ENCODE measurements at places on chromosomes 3 and 15. TPM values are rescaled to one million over a fixed set of nuclear protein-coding genes. Genes with fewer than 3 reads are reported as not detected.

Gene ANKUB1
- not detected for polyA plus RNA-seq

Gene RAD54L2
- 5.9 TPM for polyA plus RNA-seq

- no peak for DNase-seq
These were observed 14.5 kb downstream of the BCL2A1 start for GRCh38 chr15:79956354-79956939.

DNA sequence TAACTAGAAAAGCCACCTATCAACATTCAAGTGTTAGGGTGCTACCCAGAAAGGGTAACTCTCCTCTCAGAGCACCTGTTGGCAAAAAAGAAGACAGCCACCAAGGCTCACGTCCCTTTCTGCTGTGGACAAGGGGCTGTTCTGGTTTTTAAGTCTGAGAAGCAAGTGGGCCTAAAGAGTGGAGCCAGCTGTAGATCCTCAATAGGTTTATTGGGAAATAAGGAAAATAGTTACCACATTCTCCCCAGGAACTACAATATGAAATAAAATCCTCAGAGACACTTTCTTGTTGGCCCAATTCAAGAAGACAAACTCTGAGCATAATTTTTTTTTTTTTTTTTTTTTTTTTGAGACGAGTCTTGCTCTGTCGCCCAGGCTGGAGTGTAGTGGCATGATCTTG is 35.8 kb downstream of the LRIG1 start:
- no peak for DNase-seq

DNA sequence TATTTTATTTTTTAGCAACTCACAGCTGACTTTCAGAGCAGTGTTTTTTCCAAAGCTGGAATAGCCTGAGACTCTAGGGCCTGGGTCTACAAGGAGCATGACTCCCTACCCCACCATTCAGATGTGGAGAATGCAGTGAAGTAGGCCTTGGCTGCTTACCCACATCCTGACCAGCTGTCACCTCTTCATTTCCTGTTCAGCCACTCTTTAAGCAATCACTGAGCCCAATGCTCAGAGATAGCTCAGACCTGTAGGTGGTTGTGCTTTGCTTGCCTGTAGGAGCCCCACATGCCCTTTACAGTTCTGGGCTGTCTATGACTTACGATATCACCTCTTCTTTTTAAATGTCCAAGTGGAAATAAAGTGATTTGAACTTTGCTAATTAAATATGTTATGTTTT is 148.1 kb downstream of the NEK11 start:
- no peak for DNase-seq

GRCh38 chr15:77002954-77003912 is 8.3 kb downstream of the PSTPIP1 start:
- DNase-seq, result no peak

DNA sequence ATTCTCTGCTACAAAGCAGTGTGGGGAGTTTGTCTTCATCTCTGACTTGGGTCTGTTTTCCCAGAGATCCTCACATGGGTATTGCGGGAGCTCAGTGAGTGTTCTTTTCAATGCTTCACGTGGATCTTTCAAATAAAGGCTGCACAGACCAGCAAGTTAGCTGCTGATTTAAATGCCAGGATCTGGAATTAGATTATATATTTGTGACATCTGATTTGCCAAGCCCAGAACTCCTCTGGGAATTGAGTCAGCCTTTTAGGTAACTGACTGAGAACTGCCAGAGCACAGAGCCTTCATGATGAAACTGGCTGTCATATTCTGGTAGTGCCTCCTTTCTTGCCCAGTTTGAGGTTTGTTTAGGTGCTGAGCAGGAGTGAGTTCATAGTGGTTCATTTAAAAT is 14.7 kb downstream of the EDEM1 start:
- DNase-seq, result no peak

GRCh38 chr15:71335591-71335990 is 220.3 kb downstream of the THSD4 start:
- DNase-seq, result no peak

DNA sequence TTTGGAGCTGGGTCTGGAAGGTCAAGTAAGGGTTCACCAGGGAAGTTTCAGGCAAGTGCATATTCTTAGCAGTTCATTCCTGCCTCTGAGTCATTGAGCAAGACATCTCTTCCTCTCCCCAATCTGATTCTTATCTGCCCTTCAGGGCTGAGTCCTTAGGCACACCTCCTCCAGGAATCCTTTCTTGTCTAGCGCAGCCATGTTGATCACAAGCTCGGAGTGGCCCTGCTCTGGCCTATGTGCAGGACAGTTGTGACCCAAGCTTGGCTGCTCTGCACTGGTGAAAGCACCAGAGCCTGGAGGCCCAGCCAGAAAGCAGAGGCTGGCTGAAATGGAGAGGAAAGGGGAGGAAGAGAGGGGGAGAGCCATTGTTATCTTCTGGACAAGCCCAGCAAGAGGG is 30.9 kb upstream of the MRPS22 start:
- no peak for DNase-seq

DNA sequence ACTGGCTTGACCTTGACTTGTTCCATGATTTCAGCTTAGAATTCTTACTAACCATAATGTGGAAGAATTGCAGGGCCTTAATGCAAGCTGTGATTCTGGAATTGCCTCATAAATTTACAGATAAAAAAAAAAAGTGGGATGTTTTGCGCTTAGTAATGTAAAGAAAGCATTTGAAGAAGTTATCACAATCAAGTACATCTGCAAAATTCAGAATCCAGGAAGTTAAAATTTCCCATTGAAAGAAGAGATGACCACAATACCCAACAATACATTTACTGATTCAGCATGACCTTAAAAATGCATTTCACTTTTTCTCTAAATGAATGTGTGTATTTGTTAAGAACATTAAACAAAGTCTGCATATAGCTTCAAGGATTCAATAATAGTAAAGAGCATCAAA is 65.1 kb upstream of the CCNL1 start:
- no peak for DNase-seq
